Spinal cord (tissue), 10 donors: ENCODE measurements at places on chromosomes 4 and X.
A peak's percentile ranks its signal among the peaks of the same experiment; 100 is the strongest.

DNA sequence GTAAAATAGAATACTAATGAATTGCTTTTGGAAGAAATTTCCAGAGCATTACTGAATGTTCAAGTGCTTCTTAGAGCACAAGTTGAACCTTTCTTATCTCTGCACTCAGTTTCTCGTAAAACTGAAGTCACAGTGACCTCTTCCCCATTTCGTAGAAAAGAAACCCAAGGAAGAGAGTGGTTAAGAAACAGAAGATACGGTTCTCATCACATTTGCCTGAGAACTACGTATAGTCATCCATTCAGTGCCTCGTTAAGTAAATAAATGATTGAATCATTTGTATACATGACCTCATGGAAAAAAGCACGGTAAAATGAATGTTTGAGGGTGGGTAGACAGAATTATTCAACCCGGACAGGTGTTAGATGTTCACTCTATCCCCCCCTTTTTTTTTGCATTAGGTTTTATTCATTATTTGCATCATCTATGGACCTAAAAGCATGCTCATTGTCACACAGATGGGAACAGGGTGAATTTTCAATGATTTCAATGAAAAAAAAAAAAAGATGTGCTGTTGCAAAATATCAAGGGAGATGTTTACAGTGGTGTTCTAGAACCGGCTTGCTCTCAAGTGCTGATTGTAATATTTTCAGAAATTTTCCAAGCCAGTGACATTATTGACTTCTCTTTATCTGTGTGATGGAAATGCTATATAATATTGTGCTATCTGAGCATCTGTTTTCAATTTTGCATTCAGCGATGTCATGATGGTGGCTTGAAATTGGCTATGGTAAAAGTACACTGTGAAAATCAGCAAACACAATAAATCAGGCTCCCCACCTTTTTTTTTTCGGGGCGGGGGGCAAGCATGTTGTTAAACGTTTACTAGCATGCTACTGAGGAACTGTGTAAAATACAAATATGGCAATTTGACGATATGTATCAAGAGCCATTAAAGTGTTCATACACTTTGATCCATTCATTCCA is 4.3 kb downstream of the RHOH start:
- no peak for DNase-seq

DNA sequence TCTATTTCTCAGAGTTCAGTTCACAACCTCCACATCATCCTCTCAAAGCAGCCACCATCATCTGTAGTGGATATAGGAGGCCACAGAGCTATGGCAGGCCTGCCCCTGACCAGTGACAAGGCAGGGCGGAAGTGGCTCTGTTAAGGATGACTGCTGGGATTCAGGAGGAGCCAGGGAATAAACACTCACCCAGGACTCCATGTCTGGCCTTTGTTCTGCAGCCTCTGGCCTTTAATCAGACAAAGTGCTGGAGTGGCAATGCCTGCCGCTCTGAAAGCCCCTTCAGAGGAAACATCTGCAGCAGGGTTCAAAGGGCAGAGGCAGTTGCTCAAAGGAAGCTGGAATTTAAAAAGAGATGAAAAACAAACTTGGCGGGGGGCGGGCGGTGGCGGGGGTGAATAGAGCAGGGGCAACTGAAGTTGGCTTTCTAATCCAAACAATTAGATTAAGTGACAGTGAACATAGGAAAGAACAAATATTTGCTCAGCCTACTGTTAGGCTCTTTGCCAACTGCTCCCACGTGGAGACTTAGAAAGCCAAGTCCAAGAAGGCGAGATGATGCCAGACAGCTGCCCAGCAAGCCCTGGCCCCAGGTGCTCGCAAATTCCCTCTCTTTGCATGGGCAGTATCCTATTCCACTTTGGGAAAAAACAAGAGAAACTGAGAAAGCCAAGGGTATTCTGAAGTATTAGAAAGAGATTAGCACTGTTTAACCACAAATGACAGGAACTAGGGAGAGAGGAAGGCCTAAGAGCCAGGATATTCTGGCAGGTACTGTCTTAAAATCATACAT is 5.5 kb downstream of the MPP1 start:
- DNase-seq: no peak

- DNase-seq: peak; percentile 38
Observed at GRCh38 chrX:50813843-50814661, at the start of gene SHROOM4. TSS of gene SHROOM4 (minus strand) at chrX:50814194. CDS start at chrX:50814018, 176 bp downstream.

DNA sequence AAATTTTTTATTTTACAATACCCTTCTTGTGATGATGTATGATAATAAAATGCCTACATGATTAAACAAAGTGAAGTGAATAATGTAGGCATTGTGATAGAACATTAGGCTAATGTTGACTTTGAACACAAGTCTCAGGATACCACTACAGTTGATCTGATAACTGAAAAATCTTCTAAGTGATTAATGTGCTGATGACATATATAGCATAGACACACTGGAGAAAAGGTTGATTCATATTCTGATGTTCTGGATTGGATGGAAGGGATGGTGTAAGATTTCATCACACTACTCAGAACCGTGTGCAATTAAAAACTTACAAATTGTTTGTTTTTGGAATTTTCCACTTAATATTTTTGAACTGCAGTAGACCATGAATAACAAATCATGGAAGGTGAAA is 738.5 kb downstream of the TECRL start:
- no peak for DNase-seq

DNA sequence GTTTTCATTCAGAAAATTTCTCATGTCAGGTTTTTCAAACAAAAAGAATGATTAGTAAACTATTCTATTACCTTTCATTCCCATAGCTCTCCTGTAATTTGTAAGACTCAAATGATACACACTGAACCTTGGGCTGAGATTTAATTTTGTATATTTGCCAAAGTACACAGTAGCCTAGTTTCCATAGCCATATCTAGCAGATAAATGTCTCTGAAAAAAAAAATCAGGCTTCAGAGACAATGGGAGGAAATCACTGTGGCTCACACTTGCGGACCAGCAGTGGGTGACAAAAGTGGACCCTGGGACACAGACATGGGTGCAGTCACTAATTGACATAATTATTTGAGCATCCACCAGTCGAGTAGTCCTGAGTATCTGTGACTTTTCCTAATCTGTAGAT is 46.6 kb downstream of the MAOA start:
- no peak for DNase-seq

DNA sequence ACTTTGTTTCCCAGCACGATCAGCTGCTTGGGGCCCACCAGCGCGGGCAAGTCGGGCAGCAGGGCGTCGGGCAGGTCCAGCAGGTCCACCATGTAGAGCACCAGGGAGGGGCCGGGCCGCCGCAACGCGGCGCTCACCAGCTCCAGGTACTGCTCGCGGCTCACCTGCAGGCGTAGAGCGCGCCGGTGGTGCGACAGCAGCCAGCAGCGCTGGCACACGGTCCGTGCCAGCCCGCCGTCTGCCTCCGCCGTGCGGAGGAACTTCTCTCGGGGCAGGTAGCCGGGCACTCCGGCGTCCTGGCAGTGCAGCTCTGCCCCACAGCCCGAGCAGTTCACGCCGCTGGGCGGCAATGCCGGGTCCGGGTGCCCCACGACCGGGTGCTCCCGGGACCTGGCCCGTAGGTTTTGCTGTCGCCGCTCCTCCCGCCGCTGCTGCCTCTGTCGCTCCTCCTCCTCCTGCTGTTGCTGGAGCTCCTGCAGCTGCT is 527 bp downstream of the NOA1 start:
- no peak for DNase-seq

DNA sequence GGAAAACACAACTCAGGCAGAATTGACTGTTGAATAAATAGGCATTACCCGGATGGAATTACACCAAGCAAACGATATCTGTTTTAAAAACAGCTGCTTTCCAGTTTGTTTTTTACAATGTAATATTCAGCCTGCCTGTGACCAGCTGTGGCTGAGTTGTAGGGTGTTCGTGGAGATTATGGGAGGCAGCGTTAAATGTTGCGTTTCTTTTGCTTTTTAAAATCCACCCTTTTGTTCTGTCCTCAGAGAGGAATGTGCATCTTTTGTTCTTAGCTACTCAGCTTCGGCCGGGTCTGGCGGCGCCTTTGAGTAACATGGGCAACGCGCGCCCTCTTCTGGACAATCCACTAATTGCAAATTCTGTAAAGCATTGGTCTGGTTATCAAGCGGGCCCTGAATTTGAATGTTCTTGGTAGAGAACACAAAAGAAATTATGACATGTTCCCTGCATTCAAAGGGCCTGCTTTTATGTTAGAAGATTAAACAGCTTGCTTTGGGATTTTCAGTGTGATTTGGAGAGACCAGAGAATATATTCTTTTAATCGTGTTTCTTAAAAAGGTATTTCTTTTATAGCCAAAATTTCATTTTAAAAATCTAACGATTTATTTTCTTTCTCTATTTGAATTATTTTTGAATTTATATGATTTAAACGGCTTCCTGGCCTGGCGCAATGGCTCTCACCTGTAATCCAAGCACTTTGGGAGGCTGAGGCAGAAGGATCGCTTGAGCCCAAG is 76.3 kb upstream of the TRIM2 start:
- peak; percentile 88 for DNase-seq

DNA sequence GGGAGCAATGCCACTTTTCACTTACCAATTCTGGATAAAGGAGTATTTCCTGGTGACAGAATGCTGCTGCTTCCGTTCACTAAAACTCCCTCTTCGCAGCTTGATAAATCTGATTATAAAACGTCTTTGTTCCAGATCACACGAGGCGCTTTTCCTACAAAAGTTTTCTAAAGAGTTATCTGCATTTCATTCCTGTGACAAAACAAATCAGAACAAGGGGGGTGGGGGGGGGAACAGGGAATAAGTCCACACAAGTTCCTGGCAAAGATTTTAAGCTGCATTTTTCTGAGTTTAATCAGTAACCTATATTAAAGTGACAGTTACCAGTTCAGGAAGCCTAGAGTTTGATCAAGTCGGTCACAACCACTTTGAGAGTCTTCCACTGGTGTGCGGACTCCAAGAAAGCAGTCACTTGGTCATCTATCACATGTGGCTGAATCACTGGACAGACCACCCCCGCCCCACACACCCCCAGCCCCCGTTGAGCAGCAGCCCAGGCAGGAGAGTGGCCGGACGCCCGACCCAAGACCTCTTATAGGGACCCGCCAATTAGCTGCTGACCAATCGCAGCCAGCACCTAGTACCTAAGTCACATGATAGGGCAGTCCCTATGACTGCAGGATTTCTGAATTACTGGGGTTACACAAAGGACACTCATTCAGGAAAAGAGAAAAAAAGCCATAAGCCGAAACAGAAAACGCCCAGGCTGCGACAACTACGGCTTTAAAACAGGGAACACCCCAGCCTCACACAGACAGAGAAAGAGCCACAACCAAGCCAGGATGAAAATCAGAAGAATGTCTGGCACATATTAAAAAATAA is 569.3 kb upstream of the DIPK2B start:
- DNase-seq: peak; percentile 73

GRCh38 chr4:74932010-74932409 is 906 bp upstream of the PARM1 start:
- DNase-seq: no peak

DNA sequence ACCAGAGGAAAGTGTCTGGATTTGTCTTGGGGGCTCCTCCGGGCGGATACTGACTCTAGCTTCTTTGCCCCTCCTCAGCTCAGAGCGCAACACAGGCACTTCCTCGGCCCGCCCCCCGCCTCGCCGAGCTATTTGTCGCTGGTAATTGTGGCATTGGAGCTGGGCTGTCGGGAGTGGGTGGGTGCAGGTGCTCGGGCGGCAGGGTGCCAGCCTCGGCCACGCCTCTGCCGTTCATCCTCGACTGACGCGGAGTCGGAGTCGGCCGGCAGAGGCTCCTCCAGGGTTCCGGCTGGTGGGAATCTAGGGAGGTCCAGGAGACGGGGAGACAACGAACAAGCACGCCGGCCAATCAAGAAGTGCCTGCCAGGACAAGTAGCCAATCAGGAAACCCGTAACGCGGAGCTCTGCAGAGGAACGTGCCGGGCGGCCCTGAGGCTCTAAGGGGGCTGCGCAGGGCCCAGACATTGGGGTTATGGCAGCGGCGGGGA is 3.9 kb upstream of the SYN1 start:
- peak; percentile 71 for DNase-seq

DNA sequence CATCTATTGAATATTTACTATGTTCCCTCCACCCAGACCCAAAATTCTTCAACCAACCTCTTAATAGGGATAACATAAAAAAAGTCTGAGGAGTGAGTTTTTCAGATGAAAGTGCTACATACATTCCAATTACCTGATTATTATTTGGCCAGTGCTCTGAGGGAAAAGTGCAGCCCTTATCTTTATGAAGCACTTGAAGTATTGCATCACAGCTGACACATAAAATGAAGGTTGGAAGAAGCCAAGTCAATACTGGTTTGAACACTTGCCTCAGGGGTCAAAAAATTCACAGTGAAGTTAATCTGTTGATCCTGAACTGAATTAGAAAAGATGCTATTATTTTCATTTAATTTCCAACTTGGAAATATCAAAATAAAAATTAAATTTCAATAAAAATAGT is 498.9 kb downstream of the INPP4B start:
- DNase-seq: no peak

- peak; percentile 18 for DNase-seq
Observed at GRCh38 chr4:93334003-93334402, 494.6 kb upstream of the ATOH1 start.

GRCh38 chr4:25609976-25610375 is 45.7 kb upstream of the SLC34A2 start:
- no peak for DNase-seq

DNA sequence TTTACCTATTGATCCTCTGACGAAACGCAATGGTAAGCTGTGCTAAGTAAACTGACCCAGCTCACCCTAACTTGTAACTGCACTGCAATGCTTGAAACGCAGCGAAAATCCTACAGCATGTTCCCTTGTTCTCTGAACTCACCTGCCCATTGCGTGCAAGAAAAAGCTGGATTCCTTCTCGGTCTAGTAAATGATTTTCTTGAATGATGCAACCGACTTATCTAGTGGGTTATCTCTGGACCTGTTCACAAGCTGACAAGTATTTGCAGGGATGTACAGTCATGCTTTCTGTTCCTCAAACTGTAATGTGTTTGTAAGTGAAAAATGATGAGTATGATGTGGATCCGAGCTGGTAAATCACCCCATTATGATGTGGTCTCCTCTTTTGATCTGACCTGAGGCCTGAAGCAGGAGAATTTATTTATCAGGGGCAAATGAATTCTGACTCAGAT is 140.1 kb downstream of the BTC start:
- DNase-seq: no peak

- no peak for DNase-seq
Observed at GRCh38 chr4:183995570-183995969, 90.5 kb downstream of the STOX2 start.

- no peak for DNase-seq
Observed at GRCh38 chr4:94348666-94349065, 6.0 kb upstream of the HPGDS start.

DNA sequence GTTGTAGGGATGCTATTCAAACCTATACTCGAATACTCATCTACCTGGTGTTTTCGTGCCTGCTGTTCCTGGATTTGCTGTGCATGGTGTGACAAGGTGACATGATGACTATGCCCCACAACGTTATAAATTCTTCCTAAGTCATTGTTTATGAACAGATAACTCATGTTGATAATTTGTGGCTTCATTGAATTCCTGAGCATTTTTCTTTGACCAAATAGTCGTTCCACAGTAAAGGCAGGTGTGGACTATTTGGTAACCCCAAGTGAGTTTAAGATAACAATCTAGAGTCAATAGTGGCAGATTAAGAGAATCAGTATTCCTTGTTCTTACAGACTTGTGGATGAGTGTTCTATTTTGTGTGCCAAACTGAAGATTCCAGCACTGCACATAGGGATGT is 59.9 kb downstream of the SNX25 start:
- no peak for DNase-seq

- no peak for DNase-seq
Observed at GRCh38 chr4:22668702-22669101, 24.0 kb upstream of the GBA3 start.

GRCh38 chr4:14392378-14392777 is 609.9 kb upstream of the CPEB2 start:
- no peak for DNase-seq

GRCh38 chr4:89056292-89056952 is 563 bp downstream of the FAM13A start:
- no peak for DNase-seq
